ACHN (cell line): ENCODE measurements at places on chromosomes 3 and 15.

DNA sequence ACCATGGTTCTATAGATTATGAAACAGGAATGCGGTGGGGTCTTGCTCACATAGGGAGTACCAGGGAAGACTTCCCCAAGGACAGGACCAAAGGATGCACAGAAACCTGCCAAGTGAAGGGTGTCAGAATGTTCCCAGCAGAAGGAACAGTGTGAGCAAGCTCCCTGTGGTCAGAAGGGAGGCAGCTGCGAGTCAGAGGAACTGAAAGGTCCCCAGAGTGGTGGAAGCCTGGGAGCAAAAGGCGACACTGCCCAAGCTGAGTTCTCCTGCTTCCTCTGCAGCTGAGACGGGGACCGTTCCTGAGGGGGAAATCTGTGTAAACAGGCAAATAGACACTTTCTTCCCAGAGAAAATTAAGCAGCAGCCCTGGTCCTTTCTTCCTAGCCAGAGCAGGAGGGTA lies 14.2 kb upstream of the SLC6A6 start:
- DNase-seq = no peak

- no peak for DNase-seq
These were observed 37.7 kb downstream of the ABHD17C start for GRCh38 chr15:80732818-80733217.

- DNase-seq = no peak
These were observed 45.1 kb downstream of the NOX5 start for GRCh38 chr15:69059557-69059943.

DNA sequence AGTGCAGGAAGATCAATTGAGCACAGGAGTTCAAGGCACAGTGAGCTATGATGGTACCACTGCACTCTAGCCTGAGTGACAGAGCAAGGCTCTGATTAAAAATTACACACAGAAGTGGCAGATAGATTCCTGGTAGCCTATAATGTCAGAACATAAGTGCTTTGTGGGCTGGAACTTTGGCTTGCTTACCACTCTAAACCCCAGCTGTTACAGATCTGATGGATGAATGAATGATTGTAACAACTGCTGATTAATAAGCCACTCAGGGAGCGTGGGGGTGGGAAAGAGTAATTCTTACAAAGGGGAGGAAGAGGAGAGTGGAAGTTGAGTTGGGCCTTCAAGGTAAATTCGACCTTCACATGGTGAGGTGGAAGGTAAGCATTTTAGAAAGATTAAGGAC lies 40.9 kb upstream of the PTPN23 start:
- no peak for DNase-seq

- no peak for DNase-seq
These were observed 835.4 kb upstream of the GBE1 start for GRCh38 chr3:82596805-82597204.

DNA sequence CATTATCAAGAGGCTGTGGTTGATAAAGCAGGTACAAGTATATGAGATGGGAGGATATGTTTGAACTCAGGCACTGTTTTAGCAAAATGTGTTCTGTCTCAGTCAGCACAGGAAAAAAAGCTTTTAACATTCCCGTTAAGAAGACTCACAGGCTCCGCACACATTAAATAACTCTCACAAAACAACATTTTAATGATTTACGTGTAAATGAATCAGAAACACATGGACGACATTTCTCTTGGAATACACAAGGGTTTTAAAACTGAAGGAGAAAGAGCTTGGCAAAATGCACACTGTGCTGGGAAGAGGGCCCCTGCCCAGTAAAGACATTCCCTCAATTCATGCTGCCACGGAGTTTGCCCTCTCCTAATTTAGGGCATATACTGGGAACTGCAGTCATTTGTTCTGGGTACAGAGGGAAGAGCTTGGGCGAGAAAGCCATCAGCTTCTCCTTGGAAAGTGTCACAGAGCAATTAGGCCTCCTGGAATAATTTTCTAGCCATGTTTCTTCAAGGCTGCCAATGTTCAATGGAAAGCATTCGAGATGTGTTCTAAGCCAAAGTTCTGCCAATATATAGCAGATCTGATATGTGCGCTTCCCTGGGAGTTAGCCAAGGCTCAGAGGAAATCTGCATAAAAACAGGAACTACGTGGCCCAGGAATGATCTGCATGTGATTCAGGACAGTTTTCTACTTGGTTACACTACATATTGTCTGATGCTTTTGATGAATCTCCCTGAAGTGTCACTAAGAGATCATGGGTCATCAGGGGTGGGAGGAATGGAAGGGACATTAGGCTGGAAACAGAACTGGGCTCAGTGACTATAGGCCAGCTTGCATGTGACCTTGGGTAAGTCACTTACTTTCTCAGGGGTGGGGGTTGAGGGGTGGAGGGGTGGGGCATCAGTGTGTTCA lies 2.2 kb upstream of the MASP1 start:
- no peak for DNase-seq

DNA sequence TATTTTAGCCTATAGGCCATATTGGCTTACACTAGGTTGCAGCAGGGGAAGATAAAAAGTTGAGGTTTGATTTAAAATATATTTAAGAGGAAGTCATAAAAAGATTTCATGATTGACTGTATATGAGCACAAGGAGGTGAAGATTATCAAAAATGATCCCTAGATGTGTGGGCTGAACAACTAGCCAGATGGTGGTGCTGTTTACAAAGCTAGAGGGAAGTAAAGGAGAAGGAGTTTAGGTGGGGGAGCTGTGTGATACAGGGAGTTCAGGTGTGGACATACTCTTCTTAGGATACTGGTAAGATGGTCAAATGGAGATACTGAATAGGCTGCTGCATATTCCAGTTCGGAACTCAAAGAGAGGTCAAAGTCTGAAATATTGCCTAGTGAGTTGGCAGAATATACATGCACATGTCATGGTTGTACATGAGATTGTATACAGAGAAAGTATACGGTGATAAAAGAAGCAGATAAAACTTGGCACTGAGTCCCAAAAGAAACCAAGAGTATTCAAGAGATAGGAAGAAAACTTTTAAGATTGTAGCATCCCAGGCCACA lies 727.8 kb downstream of the NLGN1 start:
- DNase-seq = peak; percentile 44
